Hindlimb muscle (tissue), 1 donor: ENCODE measurements at places on chromosomes 3 and 15. TPM values are rescaled to one million over a fixed set of nuclear protein-coding genes. Genes with fewer than 3 reads are reported as not detected.

Gene EFCC1
- polyA plus RNA-seq: 1.2 TPM

Gene IRAK2
- 0.86 TPM for polyA plus RNA-seq

Gene ATP8B4
- 4.3 TPM for polyA plus RNA-seq

Gene MUC20
- polyA plus RNA-seq: 6.6 TPM

Gene FBXW12
- polyA plus RNA-seq: 0.14 TPM

DNA sequence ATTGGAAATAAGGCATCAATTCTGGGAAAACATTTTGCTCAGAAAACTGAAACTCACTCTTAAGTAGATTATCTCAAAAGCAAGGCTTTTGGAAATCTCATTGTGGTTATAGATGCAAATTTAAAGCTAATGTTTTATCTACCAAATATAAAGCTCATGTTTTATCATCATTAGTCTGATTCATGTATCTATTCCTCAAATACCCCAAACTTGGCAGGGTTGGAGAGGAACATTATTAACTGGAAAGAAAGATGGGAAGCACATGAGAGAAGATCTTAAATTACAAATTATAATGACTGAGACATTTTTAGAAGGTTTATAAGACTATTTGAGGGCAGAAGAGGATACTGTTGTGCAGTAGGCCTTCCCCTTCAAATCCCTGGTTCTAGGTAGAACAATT is 137.3 kb upstream of the TGFBR2 start:
- no peak for DNase-seq

GRCh38 chr3:169026543-169027182 is 636.8 kb downstream of the MECOM start:
- DNase-seq: peak; percentile 11

- DNase-seq: peak; percentile 97
Measured at GRCh38 chr3:42025370-42026138, 63.7 kb upstream of the ULK4 start.

- no peak for DNase-seq
Measured at GRCh38 chr3:111568911-111569310, 26.2 kb downstream of the ZBED2 start.

Gene RASL12
- 14.1 TPM for polyA plus RNA-seq

GRCh38 chr15:67184208-67184925 is 70.1 kb downstream of the AAGAB start:
- no peak for DNase-seq

- no peak for DNase-seq
Measured at GRCh38 chr3:106936337-106936736, 440.9 kb upstream of the CCDC54 start.

Gene ARRDC4
- polyA plus RNA-seq: 13.7 TPM

Gene ZNF502
- polyA plus RNA-seq: 5.8 TPM

GRCh38 chr3:142863010-142863817 is 25.7 kb downstream of the PCOLCE2 start:
- DNase-seq: no peak

DNA sequence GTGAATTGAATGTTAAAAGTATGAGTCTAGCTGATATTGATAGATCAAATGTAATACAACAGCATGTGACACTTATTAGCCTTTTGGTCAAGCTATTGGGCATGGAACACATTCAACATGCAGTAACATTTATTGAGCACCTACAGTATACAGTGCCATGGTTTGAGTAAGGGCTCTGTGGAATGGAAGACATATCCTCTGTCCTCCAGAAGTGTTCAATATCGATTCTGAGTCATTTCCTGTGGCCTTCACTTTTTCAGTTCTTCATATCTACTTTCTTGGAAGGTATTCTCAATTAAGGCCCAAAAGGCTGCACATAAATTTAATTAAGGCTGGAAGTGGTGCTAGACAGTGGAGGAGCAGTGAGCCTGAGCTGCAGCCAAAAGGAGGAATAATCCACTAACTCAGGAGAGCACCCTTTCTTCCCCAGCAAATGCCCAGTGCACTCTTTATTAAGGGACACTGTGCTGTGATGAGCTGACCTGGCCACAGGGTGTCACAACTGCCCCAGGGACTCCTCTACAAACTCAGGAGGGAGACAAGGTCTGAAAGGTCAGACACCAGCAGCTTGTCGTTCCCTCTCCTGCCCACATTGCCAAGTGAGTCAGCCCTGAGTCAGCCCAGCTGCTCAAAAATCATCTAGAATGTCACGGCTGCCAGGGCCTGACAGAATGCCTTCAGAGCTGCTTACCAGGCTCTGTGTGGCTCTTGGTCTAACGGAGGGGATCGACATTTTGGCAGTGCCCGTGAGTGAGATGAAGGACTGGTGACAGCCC is 544.8 kb downstream of the AGBL1 start:
- DNase-seq: peak; percentile 47

Gene GP5
- polyA plus RNA-seq: 0.18 TPM

Gene GOLGA6A
- 0.08 TPM for polyA plus RNA-seq

GRCh38 chr3:80767604-80768003 is 993.8 kb downstream of the GBE1 start:
- DNase-seq: peak; percentile 3

- no peak for DNase-seq
Measured at GRCh38 chr3:34015204-34016142, 217.0 kb downstream of the PDCD6IP start.

DNA sequence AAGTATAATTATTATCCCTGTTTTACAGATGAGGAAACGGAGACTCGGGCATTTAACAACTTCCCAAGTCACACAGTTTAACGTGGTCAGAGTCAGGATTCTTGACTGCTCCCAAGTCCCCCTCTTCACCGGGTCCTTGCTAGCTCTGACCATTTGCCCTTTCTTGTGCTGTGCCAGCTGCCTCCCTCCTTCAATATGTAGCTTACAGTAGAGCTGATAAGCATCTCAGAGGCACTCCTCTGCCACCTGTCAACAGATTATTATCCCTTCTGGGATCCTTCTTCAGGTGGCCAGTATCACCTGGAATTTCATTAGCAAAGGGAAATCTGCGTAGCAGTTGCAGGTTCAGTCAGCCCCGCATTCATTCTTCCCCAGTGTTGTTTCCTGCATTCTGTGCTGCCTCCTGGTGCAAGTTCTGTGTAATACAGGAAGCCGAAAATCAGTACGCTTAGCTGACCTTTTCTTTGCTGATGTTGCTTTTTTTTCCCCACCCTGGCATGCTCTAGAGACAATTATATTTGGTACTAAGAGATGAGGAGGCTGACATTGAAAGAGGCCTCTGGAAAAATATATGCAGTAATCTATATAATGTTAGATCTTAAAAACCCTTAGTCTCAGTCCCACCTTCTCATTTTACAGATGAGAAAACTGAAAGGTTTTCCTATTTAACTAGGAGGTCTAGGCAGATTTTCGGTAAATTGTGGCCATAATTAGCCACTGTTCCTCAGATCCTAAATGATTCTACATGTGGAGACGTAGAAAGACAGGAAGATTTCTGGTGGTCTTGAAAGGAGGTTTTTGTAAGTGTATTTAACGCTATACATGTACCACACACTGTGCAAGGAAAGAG is 24.8 kb downstream of the TMOD2 start:
- DNase-seq: peak; percentile 36

DNA sequence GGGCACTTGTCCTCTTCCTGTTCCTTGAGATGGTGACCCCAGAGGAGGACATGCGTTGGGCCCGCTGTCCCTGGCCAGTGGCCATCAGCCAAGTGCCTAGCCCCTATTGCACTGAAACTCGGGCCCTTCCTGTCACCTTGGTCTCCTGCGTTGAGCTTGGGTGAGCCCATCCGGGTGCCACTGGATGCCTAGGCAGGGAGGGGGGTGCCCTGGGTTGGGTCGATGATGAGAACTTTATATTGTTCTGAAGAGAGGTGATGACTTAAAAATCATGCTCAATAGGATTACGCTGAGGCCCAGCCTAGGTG is 221.8 kb downstream of the SNRPN start:
- DNase-seq: no peak

DNA sequence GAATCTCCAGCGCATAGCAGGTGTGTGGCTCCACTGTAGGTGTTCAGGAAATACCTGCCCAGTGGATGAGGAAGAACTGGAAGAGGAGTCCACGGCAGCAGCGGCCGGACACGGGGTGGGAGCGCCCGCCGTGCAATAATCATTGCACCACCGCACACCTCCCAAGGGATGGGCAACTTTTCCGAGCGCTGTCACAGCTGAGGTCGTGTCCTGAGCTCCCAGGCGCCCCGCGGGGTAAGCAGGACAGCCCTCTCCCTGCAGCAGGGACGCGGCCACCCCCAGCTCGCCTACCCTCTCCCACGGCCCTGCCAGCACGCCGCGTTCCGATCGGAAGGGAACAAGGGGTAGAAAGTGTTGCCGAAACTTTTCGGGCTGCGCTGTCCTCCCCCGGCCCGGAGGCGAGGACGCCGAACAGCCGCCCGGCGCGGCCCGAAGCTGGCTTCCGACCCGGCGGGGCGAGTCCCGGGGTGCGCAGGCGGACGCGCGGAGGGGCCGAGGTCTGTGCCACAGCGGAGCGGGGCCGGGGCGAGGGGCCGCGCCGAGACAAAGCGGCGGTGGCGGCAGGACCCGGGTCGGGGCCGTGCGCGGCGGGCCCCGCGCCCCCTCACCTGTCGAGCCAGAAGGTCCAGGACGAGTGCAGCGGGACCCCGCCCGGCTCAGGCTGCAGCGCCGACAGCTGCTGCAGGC is 475 bp downstream of the EIF4E3 start:
- DNase-seq: no peak

GRCh38 chr15:61034678-61035291 is 194.3 kb downstream of the RORA start:
- DNase-seq: no peak

Gene GRIP2
- 30.7 TPM for polyA plus RNA-seq

GRCh38 chr3:177357352-177358090 is 160.2 kb upstream of the TBL1XR1 start:
- DNase-seq: peak; percentile 70

- no peak for DNase-seq
Measured at GRCh38 chr3:10519236-10519635, 13.8 kb upstream of the ATP2B2 start.

- DNase-seq: no peak
Measured at GRCh38 chr15:69751566-69751965, 298.9 kb downstream of the RPLP1 start.

DNA sequence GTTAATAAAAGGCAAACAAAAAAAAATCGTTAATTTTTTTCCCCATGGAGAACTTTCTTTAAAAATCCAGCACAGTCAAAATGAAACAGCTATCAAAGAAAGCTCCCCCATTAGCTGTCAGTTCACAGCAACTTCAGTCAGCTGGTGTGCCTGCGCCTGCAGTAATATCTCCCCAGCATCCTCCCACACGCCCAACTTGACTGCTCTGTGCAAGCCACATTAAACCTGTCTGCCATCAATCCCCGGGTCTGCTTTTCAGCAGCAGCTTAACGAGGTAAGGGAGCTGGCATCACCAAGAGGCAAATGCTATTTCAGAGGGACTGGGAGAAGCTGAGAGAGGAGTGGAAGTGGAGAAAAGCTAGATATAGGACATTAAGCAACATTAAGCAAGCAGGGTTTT is 337.5 kb downstream of the GAP43 start:
- no peak for DNase-seq

Gene PRTG
- polyA plus RNA-seq: 2.3 TPM

Gene ATP13A3
- 24.4 TPM for polyA plus RNA-seq

Gene CYP11A1
- polyA plus RNA-seq: 1.4 TPM

Gene CTXN2
- not detected for polyA plus RNA-seq

Gene ALDH1L1
- polyA plus RNA-seq: 0.70 TPM

Gene SCAANT1
- 1.1 TPM for polyA plus RNA-seq

Gene HHLA2
- polyA plus RNA-seq: not detected

- DNase-seq: no peak
Measured at GRCh38 chr3:122377975-122378374, 5.1 kb downstream of the MIX23 start.

- no peak for DNase-seq
Measured at GRCh38 chr15:71252044-71252739, 136.9 kb downstream of the THSD4 start.

Gene ST3GAL6
- 5.7 TPM for polyA plus RNA-seq

- no peak for DNase-seq
Measured at GRCh38 chr3:10023587-10024310, 2.5 kb upstream of the FANCD2 start.

GRCh38 chr3:33467786-33468185 is 27.6 kb upstream of the UBP1 start:
- DNase-seq: no peak

- no peak for DNase-seq
Measured at GRCh38 chr3:8436661-8437287, 64.8 kb upstream of the LMCD1 start.

DNA sequence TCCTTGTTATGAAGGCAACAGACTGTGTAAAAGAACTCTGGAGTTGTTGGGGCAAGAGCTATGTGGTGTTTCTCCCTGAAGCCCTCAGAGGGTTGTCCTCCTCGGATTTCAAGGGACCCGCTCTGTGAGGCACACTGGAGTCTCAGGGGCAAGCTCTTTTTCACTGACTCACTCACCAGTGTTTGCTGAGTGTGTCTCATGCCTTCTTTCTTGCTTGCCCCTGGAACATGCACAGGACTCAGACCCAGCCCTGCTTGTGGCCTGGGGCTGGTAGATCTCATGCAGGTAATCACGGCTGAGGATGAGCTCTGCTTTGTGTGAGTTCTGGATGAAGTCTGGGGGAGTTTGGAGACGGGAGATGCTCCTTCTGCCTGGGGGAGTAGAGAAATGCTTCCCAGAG is 93.7 kb downstream of the CACNA1D start:
- DNase-seq: no peak

GRCh38 chr15:73851689-73852088 is 21.7 kb upstream of the TBC1D21 start:
- DNase-seq: peak; percentile 61

Gene C3orf85
- not detected for polyA plus RNA-seq

- DNase-seq: no peak
Measured at GRCh38 chr3:170090601-170090981, 52.8 kb downstream of the GPR160 start.
